ENCODE measurements at places on chromosomes 5 and 9.
A peak's percentile ranks its signal among the peaks of the same experiment; 100 is the strongest.

GRCh38 chr9:125293134-125293533 is 31.5 kb downstream of the GAPVD1 start:
- no peak for DNase-seq

DNA sequence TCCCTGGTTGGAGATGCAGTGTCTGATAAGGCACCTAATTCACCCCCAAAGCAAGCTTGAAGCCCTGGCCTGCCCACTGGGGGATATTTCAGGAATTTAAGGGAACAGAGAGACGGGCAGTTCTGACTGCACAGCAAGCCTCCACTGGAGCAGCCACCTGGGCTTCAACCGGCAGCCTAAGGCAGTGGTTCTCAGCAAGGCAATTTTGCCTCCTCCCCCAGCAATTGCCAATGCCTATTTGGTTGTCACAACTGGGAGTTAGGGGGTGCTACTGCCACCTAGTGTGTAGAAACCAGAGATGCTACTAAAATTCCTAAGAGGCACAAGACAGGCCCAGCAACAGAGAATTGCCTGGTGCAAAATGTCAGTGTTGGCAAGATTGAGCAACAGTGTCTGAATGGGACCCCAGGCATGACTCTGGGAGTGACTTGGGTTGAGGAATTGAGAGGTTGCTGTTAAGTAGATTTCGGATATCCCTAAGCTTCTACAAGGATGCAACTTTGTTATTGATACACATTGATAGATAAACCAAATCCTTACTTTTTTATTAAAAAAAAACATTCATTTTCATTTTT is 58.7 kb upstream of the CTSL start:
- no peak for DNase-seq

DNA sequence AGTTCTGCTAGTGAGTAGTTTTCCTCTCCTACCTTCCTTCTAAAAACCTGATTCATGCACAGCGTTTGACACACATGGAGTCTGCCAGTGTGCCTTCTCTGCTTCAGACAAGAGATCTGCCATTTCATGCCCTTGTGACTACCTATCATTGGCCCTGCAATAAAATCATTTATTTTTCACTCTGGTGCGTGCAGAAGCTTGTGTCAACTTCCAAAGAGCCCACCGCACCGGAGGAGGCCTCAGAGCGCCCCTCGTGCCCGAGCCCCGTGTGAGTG is 13.7 kb downstream of the HNRNPH1 start:
- DNase-seq = no peak

- DNase-seq = no peak
These were observed 109.5 kb upstream of the MAN2A1 start for GRCh38 chr5:109580225-109580624.

DNA sequence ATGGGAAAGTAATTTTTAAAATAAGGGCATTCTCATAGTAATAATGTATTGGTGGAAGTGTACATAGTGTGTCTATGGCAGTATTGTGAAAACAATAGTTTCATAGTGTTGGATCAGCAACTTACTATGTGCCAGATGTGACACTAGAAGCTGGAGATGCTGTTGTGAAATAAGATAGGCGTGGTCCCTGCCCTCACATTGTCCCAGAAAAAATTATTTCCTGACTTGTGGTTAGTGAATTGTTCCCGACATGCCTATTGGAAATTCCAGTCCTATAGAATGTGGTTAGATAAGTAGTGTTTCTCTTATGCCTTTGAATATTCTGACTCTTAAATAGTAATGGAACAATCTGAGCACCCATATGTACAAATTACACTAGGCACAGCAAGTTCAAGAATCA is 55.3 kb upstream of the MTAP start:
- no peak for DNase-seq

- no peak for DNase-seq
These were observed 436 bp upstream of the EMB start for GRCh38 chr5:50441493-50441955.

- no peak for DNase-seq
These were observed 70.6 kb downstream of the IQGAP2 start for GRCh38 chr5:76473661-76474060.

DNA sequence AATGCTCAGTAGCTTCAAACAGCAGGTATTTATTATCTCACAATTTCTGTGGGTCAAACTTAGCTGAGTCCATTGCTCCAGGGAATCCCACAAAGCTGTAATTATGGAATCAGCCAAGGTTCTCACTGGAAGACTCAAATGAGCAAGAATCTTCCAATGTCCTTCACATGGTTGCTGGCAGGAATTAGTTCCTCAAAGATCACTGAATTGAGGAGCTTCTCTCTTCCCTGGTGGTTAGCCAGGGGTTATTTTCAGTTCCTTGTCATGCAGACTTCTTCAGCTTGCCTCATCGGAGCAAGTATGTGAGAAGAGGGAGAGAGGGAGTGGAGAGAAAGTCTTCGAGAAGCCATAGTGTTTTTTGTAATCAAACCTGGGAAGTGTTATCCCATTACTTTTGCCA is 2331.9 kb downstream of the MAT2B start:
- DNase-seq = no peak

- DNase-seq = no peak
These were observed 567.5 kb upstream of the RIOK2 start for GRCh38 chr5:97750576-97750975.

- no peak for DNase-seq
These were observed 170.7 kb upstream of the IRX1 start for GRCh38 chr5:3424946-3425345.

DNA sequence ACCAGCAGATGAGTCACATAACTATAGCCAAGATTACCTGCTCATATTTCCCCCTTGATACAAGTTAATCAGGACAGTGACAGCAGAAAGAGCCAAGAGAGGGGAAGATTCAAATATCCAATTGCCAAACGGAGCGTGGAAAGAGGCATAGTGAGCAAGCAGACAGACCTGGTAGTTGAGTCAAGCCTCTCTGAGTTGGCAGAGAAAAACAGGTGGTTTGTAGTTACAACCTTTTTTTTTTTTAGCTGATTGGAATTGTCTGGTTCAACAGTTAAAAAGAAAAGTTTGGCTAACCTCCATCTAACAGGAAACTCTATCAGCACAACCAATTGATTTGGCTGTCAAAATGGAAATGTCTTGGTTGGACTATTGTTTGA is 272.1 kb downstream of the TLE1 start:
- no peak for DNase-seq

GRCh38 chr9:2086971-2087370 is 71.8 kb downstream of the SMARCA2 start:
- DNase-seq = no peak

- no peak for DNase-seq
These were observed 282.4 kb upstream of the RPS23 start for GRCh38 chr5:82560561-82560960.

- DNase-seq = no peak
These were observed 28.3 kb downstream of the POU4F3 start for GRCh38 chr5:146366904-146367303.

GRCh38 chr9:72145733-72146505 is 3.3 kb upstream of the GDA start:
- DNase-seq = no peak

DNA sequence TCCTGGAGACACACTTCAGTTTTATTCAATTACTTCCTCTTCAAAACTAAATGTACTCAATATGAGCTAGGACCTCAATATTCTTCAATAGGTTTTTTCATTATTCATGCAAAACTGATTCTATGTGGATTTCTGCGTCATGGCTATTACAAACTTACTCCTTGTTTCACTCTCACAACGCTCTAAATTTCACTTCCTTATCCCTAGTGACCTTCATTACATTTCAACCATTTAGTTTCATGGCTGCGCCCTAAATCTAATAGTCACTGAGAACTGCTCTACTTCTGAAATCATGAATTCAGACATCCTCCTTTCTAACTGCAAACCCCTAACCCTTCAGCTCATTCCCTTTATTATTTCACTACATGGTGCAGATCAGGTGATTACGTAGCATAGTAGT is 93.9 kb downstream of the SLC25A46 start:
- DNase-seq = no peak

- no peak for DNase-seq
These were observed 22.3 kb downstream of the RIC1 start for GRCh38 chr9:5651246-5651645.

DNA sequence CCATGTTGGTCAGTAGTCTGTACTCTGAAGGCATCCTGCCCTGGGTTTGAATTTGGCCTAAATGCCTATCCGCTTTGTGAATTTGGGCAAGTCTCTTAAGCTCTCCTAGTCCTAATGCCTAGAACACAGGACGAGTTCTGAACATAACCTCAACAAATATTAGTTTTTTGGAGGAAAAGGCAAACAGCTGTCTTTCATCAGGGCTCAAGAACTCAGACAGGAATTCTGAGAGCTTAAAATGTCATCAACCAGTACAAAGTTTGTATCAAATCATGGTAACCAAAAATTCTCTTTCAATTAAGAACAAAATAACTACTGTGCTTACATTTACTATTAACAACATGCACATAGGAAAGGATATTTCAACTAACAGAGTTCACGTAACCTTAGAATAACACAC is 182.5 kb upstream of the PPP1R2B start:
- peak; percentile 58 for DNase-seq

- DNase-seq = no peak
These were observed 1.6 kb downstream of the CSNK1A1 start for GRCh38 chr5:149549461-149550267.

DNA sequence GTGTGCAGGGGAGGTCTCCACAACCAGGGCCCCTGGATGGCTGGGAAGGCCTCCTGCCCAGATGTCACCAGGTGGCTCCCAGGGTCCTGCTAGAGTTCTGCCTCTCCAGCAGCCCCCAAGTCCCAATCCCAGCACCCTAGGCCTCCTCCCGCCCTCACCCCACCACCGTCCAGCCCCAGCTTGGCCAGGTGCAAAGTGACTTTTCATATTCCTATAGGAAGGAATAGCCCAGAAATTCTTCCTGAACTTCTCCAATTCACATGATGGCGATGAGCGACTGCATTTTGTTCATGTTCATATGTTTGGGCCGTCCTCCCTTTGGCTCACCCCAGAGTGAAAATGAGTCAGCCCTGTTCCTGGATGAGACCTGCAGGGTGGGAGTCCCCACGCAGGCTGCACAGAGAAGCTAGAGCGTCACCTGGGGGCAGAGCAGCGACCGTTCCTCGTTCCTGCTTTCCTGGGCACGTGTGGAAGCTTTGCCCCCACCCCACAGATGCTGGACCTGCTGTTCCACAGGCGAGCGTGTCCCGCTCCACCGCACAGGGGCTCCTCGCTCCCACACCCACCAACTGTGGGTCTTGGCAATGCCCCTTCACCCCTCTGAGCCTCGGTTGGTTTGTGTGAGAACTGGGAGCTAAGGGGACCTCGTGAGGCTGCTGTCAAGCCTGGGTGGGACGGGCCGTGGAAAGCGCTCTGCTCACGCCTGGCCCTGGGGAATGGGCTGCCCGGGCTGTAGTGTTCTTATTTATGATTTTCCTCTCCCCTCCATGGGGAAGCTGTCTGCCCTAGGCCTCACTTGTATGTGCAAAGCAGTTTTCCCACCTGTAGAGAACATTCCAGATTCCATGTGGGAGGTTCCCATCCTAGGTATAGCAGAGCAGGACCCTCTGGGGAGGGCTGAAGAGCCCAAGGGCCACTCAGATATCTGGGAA is 6.9 kb downstream of the MRPS2 start:
- DNase-seq = no peak

DNA sequence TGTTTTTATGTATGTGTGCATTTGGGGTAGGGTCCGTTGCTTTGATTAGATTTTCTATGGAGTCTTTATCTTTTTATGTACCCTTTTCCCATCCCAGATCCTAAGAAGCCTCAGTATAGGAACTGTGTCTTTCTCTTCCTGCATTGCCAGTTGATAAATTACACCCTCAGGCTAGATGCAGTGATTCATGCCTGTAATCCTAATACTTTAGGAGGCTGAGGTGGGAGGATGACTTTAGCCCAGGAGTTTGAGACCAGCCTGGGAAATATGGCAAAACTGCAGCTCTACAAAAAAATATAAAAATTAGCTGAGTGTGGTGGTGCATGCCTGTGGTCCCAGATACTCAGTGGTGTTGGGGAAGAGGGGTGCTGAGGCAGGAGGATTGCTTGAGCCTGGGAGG is 40.2 kb downstream of the NLN start:
- no peak for DNase-seq

DNA sequence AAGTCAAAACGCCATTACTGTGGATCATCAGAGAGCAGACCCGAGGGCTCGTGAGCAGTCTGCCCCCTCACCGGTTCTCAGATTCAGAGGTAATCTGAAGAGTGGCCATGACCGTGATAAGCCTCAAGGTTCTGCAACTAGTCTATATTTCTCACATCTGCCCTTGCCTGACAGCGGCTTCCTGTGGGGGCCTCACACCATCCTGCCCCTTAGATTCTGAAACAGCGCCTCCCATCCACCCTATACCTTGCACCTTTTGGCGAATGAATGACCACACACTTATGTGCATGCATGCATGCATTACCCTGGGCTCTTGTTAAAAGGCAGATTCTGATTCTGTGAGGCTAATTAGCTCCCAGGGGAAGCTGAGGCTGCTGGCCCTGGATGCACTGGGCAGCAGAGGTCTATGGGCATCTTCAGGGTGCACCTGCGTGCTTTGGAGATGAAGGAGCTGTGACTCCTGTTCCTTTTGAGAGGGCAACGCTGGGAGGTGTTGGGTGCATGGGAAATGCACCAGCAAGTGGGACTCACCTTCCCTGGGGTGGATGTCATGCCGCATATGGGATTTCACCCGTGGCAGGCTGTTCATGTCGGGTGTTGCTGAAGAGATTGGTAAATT is 7.8 kb upstream of the GADD45G start:
- no peak for DNase-seq

GRCh38 chr5:176739461-176740051 is 70.8 kb upstream of the UNC5A start:
- no peak for DNase-seq

DNA sequence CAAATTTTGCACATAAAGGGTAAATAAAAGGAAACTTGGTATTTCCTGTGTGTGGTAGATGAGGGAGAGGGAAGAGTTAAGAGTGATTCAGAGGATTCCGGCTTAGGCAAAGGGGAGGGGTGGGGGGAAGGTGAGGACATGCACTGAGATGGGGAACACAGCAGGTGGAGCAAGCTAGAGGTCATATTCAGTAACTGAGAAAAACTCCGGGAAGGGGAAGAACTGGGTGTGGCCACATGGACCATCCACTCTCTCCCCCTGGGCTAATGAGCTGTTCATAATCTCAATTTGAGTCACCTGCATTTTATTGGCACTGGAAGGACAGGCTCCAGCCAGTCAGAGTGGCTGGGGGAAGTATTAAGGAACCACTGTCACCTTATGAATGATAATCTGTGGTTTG is 45.1 kb upstream of the UGCG start:
- DNase-seq = no peak

GRCh38 chr5:124742983-124743601 is 3.3 kb downstream of the ZNF608 start:
- no peak for DNase-seq

GRCh38 chr9:3856592-3856991 is 330.8 kb upstream of the RFX3 start:
- DNase-seq = no peak

DNA sequence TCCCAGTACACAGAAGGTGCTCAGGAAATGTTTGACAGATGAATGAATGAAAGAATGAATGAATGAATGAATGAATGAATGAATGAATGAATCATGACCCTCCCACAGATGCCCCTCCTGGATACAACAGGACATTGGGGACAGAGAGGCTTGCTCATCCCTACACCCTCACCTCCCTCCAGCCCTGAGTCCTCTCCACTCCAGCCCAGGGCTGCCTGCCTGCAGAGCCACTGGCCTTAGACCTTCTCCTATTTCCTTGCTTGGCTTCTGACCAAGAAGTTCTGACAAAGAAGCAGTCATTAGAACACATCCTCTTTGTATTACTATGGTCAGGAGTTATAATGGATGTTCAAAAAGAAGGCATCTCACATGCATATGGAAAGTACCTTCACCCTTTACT is 240.7 kb upstream of the DAPK1 start:
- DNase-seq = no peak

GRCh38 chr9:35749515-35750255 is 598 bp downstream of the RGP1 start:
- DNase-seq = no peak
